ENCODE measurements at places on chromosomes 2 and 18.

DNA sequence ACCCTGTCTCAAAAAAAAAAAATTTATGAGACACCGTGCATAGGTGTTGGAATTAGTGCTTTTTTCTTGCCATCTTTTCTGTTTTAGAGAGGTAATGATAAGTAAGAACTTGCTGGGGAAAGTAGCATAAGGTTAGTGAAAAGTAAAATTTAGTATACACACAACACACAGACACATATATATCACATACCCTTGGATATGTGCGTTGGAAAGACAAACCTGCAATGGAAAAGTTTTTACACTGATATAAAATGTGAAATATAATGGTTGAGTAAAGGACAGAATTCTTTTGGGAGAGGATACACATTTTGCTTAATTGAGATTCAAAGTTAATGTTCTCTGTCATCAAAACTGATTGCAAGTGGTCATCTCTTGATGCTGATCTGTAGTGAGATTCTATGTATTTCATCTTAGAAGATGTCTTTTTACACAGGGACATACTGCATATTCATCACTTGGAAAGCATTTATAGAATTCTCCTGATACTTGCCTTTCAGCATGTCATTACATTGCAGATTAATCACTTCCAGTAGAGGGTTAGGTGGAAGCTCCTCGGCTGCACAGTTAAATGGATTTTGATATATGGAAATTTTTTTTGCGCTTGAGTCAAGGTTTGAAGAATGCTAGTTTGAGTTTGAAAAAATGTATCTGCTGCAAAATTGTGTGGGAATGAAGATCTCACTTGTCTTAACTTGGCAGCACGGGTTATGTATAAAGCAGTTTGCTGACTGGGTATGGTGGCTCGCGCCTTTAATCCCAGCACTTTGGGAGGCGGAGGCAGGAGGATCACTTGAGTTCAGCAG is 13.5 kb downstream of the PPP1CB start:
- no peak for DNase-seq

GRCh38 chr2:151177756-151178155 is 83.9 kb downstream of the RBM43 start:
- DNase-seq, result no peak

GRCh38 chr18:56721031-56721430 is 69.9 kb downstream of the WDR7 start:
- no peak for DNase-seq

GRCh38 chr2:205613970-205614559 is 68.2 kb upstream of the NRP2 start:
- DNase-seq, result no peak

- no peak for DNase-seq
Measured at GRCh38 chr2:239187464-239188253, 213.2 kb downstream of the HDAC4 start.

- no peak for DNase-seq
Measured at GRCh38 chr18:27778925-27779324, 398.0 kb downstream of the CDH2 start.
